ENCODE measurements at places on chromosomes 2 and 18. TPM values are rescaled to one million over a fixed set of nuclear protein-coding genes. Genes with fewer than 3 reads are reported as not detected.

Gene ELOA2
- not detected for total RNA-seq

Gene PRSS56
- total RNA-seq = not detected

Gene HNRNPA3
- 30.1 TPM for total RNA-seq

Gene CNPPD1
- total RNA-seq = 30.9 TPM

Gene DGKD
- 5.8 TPM for total RNA-seq

Gene GFPT1
- 62.4 TPM for total RNA-seq

Gene RND3
- total RNA-seq = 100.0 TPM

Gene TEX44
- not detected for total RNA-seq

Gene HOXD11
- 0.96 TPM for total RNA-seq

Gene TMEM17
- 1.2 TPM for total RNA-seq

Gene TOGARAM2
- under 0.01 TPM for total RNA-seq

Gene MOGAT1
- not detected for total RNA-seq

Gene MROH2A
- not detected for total RNA-seq

Gene DHRS9
- total RNA-seq = 0.72 TPM

Gene MAP3K19
- not detected for total RNA-seq

Gene CREG2
- total RNA-seq = 1.7 TPM

Gene DAW1
- total RNA-seq = 0.64 TPM

Gene SERPINB2
- 219 TPM for total RNA-seq

Gene ACVR2A
- total RNA-seq = 10.7 TPM

Gene DNAH7
- under 0.01 TPM for total RNA-seq

Gene FAM110C
- total RNA-seq = 21.4 TPM

Gene MTERF4
- total RNA-seq = 19.3 TPM

Gene RIT2
- not detected for total RNA-seq

Gene SCG2
- 0.24 TPM for total RNA-seq

Gene TRPM8
- total RNA-seq = not detected

Gene ARHGEF33
- under 0.01 TPM for total RNA-seq

Gene UNC80
- total RNA-seq = not detected

Gene CCBE1
- total RNA-seq = 1.9 TPM

Gene COQ10B
- total RNA-seq = 28.1 TPM

Gene DSC2
- total RNA-seq = 65.4 TPM

Gene SCN3A
- total RNA-seq = 0.72 TPM

Gene UGT1A3
- total RNA-seq = 0.24 TPM

Gene ITM2C
- total RNA-seq = 25.3 TPM

Gene PTPRN
- 2.2 TPM for total RNA-seq

Gene LAMA1
- total RNA-seq = 25.8 TPM

Gene LYPD1
- total RNA-seq = not detected

Gene SLC16A14
- total RNA-seq = 0.96 TPM

Gene IER3IP1
- total RNA-seq = 19.5 TPM

Data from tracheal epithelial cell (primary cell).